ENCODE measurements at places on chromosomes 3 and 15. TPM values are rescaled to one million over a fixed set of nuclear protein-coding genes. Genes with fewer than 3 reads are reported as not detected.

IMP3 gene
- 81.7 TPM for total RNA-seq

PLSCR2 gene
- total RNA-seq = not detected

BMF gene
- total RNA-seq = 10.6 TPM

AGTR1 gene
- total RNA-seq = 3.2 TPM

MINAR1 gene
- total RNA-seq = 0.98 TPM

MKRN3 gene
- 0.65 TPM for total RNA-seq

SLC25A20 gene
- total RNA-seq = 20.9 TPM

NDUFB5 gene
- total RNA-seq = 148 TPM

TIGIT gene
- 0.18 TPM for total RNA-seq

MUC4 gene
- not detected for total RNA-seq

DTX3L gene
- 33.5 TPM for total RNA-seq
